ENCODE measurements at places on chromosomes 1 and 21.

DNA sequence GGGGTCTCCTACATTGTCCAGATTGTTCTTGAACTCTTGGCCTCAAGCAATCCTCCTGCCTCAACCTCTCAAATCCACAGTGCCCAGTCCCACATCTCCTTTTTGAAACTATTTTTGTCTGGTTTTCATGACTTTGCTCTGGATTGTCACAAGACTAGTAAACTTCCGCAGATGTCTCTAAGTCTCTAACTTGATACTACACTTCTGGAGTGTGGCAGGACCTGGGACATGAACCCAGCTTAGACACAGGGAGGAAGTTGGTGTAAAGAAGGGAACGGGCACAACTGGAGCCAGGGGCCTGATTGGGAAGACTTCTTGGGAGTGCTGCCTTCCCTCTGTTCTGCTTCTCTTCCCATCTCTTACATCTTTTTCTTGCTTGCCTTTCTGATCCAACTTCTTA lies 16.2 kb upstream of the DISC1 start:
- DNase-seq, result no peak

DNA sequence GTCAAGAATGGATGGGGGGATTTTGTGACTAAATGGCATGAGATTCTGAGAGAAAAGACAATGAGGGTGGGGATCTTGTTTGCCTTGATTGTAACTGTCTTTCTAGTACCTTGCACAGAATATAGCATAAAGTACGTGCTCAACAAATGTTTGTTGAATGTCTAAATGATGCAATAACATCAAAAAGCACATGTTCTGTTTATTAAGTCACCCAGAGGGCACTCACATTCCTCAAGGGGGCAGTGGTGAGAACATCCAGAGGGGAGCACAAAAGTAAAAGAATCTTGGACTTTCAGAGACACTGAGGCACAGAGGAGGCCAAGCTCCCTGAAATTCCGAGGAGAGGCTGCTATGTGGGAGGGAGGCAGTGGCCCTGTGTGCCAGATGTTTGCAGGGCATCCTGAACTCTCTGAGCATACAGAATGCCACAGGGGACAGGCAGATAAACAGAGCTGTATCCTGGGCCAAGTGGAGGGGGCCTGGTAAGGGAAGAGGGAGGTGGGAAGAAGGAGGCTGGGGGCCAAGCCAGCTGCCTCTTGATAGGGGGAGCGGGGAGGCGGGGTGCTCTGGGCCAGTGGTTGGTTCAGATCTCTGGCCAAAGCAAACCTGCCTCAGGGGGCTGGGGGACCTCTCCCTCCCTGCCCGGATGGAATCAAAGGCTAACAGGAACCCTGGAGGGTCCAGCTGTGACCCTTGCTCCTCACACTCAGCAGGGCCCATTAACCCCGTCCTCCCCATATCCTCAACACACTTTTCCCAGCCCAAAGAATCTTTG lies 6.5 kb upstream of the ATP1A2 start:
- peak; percentile 58 for DNase-seq

GRCh38 chr21:39484711-39485276 lies 33.0 kb downstream of the SH3BGR start:
- no peak for DNase-seq

- no peak for DNase-seq
Measured at GRCh38 chr1:14180738-14181137, 417.7 kb upstream of the KAZN start.

- no peak for DNase-seq
Measured at GRCh38 chr1:209461168-209461567, 122.3 kb upstream of the CAMK1G start.

DNA sequence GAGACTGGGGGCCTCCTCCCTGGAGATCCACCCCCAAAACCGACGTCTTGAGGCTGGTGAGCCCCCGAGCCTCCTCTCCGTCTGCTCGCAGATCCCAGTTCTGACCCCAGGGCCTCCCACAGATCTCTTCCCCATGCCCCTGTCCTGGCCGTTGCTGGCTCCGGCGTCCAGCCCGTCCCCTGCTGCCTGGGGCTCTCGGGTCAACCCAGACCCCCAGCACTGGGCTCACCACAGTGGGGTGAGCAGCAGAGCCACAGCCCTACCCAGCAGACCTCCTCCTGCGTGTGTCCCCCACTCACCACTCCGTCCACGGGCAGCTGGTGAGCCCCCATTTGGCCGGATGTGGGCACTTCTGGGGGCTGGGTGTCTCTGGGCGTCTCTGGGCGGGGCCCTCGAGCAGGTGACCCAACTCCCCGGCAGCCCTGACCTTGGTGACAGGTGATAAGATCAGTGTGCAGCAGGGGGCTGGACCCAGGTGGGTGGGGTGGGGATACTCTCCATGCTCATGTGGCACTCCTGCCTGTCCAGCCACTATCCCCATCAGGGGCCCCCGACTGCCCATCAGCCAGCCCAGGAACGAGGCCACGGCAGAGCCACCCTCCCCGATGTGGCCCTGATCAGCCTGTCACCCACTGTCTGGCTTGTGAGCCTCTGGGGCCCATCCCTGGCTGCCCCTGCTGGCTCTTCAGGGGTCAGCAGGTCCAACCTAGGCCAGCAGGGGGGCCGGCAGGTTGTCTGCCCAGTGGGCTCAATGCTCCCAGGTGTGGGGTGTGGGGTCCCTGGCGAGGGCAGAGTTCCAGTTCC lies 709 bp downstream of the TNFRSF14 start:
- no peak for DNase-seq

DNA sequence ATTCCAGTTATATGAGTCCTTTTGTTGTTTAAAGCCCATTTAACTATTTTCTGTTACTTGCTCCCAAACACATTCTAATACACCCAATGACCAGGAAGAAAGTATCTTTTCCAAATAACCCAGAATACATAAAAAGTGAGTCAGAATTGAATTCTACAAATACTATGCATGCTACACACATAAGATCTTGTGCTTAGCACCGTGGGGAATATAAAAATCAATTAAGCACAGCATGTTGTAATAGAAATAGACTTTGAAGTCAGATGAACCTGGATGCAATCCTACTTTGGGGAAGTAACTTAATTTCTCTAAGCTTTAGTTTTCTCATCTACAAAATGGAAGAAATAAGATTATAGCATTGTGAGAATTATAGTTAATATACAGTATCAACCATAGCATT lies 40.5 kb upstream of the MUTYH start:
- no peak for DNase-seq

- DNase-seq, result no peak
Measured at GRCh38 chr1:8006037-8006963, 19.8 kb downstream of the ERRFI1 start.

- no peak for DNase-seq
Measured at GRCh38 chr21:38242061-38242460, 14.7 kb upstream of the KCNJ15 start.

- no peak for DNase-seq
Measured at GRCh38 chr1:40599926-40600325, 65.6 kb downstream of the RIMS3 start.

GRCh38 chr1:185315445-185316071 lies 1.5 kb downstream of the IVNS1ABP start:
- no peak for DNase-seq

DNA sequence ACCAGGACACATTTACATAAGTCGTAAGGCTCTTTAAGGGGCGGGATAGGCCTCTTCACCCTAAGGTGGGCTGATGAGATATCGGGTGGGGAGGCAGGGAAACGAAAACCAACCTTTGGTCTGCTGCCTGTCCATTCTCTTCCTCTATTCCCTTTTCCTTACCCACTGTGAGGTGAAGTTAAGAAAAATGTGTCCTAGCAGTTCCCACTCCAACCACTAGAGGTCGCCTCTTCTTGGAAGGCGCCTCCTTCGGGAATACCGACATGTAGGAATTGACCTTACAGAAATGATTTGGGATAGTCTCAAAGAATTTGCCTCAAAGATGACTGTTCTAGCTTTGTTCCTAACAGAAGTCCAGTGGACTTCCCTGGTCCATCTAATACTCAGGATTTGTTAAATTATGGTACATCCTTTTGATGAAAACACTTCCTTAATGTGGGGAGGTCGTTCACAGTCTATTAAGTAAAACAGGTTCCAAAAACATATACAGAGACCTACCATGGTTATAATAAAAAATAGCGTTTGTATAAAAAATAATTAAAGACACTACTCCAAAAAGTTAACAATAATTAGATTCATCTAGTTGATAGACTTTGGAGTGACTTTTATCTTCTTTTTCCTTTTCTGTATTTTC lies 14.1 kb downstream of the AZIN2 start:
- peak; percentile 63 for DNase-seq

- DNase-seq, result no peak
Measured at GRCh38 chr1:104121271-104121670, 371.6 kb downstream of the AMY1C start.

DNA sequence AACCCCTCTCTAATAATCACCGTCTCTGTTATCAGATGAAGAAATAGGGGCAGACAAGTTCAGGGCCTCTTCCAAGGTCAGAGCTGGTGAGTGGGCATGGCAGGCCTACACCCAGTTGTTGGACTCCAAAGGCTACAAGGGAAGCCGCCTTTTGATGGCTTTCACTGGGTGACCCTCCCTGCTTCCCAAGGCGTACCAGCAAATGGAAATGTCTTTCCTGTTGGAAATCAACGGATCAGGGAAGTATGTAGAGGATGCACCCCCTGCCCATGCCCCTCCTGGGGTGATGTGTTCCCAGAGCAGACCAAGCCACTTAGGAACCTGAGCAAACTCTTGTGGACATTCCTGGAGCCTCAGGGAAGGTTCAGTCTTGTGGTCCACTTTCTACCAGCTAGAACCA lies 47.4 kb downstream of the LGR6 start:
- DNase-seq, result no peak

GRCh38 chr21:45030682-45031570 lies 43.5 kb upstream of the ADARB1 start:
- DNase-seq, result no peak

DNA sequence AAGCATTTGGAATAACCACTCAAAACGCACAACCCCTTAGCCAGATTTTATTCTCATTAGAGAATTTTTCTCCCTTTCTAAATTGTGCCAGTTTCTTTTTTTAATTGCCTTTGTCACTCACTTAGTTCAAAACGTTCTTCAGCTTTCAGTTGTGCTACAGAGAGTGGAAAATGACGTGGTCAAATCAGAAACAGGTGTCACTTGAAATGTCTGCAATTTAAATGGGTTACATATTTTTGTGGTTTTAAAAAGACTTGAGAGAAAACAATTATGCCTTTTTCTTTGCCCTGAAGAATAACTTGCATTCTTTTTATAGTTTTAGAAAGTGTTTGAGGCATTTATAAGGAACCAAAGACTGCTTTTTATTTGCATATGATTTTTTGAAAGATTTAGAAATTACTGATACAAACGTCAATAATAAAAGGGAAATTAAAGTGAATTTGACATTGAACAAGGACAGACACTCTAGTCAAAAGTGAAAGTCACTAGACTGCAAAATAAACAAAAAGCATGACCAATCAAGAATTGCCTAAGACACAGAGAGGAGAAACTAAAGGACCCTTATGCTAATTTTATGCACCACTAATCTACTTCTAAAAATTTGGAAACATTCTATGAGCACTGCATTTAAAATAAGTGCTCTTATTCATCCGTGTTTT lies 191.0 kb downstream of the TPR start:
- no peak for DNase-seq

DNA sequence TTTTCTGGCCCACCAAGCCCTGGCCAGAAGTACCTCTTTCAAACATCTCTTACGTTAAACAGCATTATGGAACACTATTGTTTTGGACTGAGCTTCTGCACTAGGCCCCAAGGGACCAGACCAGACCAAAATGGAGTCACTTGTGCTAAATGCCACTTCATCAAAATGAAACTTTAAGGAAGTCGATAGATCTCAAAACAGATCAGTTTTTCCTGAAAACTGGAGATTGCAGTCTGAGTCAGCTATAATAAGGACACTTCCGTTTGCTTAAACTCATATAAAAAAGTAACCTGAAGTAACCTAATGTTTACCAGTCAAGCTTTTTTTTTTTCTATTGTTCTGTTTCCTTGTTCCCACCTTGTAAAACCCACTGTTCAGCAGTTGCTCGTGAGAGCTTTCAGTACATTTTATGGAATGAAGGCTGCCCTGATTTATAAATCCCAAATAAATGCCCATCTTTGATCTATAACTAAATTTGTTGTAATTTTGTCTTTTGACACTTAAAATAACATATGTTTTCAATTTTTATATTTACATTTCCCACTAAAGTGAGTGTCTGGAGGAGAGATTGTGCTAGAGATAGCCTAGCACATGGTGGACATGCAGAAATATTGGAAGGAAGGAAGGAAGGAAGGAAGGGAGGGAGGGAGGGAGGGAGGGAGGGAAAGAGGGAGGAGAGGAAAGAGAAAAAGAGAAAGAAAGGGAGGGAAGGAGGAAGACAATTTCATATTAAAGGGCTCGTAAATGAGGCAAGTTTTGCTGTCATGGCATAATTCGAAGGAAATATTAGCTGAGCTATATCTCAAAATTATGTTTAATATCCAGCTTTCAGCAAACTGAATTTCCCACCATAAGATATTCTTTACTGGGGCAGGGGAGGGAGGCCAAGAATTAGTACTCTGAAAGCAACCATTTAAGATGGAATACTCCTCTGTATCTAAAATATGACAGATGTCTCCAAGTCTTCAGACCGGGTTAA lies 77.0 kb upstream of the CXADR start:
- DNase-seq, result no peak

- no peak for DNase-seq
Measured at GRCh38 chr1:184146202-184146601, 94.7 kb downstream of the TSEN15 start.

DNA sequence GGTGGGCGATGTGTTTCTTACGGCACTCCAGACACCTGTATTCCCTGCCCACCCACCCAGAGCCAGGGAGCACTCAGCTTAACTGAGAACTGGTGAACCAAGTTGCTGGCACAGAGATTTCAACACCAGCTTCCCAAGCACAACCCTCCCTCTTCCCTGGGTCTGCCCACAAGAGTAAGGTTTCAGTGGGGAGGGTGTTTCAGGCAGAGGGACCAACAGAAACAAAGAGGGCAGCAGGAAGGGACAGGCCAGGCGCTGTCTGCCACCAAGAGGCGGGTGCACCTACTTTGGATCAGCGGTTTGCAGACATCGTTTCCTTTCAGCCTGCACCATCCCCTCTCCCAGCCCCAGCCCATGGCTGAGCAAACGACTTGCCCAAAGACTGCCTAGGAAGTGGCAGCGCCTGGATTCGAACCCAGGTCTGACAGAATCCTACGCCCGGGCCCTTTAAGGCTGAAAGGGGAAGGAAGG lies 21.9 kb upstream of the ALDH4A1 start:
- peak; percentile 43 for DNase-seq

DNA sequence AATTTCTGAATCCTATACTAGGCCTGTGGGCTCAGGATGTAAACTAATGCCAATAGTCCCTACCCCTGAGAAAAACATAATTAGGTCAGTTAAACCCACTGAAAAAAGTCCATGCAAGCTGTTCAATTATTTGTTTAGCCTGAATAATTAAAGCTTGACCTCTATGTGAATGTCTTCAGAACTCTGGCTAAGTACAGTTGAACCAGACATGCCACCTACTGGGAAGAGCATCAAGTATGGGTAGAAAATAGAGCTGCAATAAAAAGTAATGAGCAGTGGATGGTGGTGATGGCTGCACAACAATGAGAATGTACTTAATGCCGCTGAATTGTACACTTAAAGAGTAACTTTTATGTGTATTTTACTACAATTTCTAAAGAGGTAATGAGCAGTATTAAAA lies 23.6 kb upstream of the SLC19A2 start:
- no peak for DNase-seq

All from KBM-7 (cell line).